ENCODE measurements at places on chromosomes 3 and 15. TPM values are rescaled to one million over a fixed set of nuclear protein-coding genes. Genes with fewer than 3 reads are reported as not detected.
A peak's percentile ranks its signal among the peaks of the same experiment; 100 is the strongest.

The DUOX2 gene
- total RNA-seq: 1.6 TPM

The SLC35G2 gene
- 0.88 TPM for total RNA-seq

The CYP1A1 gene
- total RNA-seq: 0.27 TPM

DNA sequence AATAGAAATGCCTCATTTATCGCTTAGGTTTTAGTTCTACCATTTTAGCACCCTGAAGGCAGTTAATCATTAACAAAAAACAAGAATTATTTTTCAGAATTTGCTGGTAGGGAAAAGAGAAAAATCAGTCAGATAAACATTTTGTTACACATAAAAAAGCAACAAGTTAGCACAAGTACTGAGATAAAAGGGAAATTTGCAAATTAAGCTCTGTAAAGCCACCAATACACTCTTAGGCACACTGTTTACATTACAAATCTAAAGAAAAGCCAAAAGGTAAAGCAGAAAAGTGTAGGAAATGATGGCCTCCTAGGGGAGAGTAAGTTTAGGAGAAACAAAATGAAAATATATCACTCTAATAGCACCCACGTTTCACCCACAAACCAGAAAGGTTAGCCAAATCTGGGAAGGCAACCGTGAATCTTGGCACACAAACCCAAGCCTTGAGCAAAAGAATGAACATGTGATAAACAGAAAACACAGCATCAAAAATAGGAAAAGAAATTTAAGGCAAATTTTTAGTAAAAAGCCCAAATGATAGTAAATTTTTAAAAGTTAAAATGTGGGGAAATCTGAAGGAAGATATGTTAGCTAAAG, 1.6 kb upstream of the SATB1 start:
- peak overlapping the region; percentile 45 for H3K27ac ChIP-seq
- H3K4me3 ChIP-seq: peak overlapping the region; percentile 85
- no peaks in the 10 kb centered on the region for H3K36me3 ChIP-seq
- DNase-seq: no peak
- H3K4me1 ChIP-seq: peaks cover 30% of the 10 kb centered on the region

DNA sequence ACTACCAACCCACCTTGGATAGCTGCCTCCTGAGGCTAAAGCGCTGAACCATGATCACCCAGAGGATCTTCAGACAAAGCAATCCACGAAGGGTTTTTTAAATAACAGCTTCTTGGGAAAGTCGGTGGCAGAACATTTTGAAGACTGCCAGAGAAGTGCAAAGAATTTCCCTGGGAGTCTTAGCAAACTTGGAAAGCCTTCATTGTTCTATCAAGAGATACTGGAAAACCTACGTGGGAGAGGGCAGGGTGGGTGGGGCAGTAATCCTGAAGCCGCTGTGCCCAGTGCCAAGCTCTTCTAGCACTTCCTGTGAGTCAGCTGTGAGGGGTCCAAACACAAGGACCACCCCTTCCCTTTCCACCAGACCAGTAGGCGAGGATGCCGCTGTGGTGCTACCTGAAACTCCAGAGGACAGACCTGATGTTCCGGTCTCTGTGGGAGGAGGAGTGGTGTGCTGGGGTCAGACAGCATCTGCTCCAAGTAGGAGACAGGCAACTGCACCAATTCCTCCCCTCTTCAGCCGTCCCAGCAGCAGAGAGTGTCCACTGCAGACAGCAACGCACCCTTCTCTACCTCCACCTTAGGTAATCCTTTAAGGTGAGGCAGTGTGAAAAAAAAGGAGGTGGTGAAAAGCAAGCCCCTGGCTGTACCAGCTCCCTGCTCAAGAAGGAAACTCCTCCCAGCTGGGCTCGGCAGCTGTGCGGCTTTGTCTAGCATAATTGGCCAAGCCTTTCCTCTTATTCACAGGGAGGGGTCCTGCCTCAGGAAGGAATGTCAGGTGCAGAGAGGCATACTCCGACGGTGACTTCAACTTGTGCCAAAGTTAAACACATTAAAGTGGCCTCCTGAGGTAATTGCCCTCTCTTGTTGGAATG, 99.0 kb downstream of the TMCC1 start:
- H3K4me3 ChIP-seq: peak overlapping the region; percentile 66
- H3K27me3 ChIP-seq: no peaks in the 10 kb centered on the region
- H3K36me3 ChIP-seq: no peaks in the 10 kb centered on the region
- peaks cover 30% of the 10 kb centered on the region for H3K4me1 ChIP-seq
- DNase-seq: peak; percentile 27

DNA sequence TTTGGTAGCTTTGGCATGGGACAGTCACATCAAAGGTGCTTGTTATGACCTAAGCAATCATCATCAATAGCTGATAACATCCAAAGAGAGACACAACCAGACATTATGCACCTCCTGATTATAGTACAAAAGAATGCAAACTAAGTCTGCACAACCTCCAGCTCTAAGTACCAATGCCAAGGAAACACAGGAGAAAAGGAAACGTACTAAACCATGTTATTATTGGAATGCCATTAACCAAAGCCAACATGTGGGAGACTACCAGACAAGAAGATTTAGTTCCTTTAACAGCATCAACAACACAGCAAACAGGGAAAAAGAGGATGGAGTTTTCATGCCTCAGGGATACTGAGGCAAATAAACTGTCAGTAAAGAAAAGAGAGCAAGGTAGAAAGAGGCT, 61.4 kb downstream of the CD47 start:
- H3K27me3 ChIP-seq: no peaks in the 10 kb centered on the region
- DNase-seq: no peak
- H3K4me3 ChIP-seq: no peak overlapping the region

All from mesothelial cell of epicardium (in vitro differentiated cells).